ENCODE measurements at places on chromosomes 16 and 17. TPM values are rescaled to one million over a fixed set of nuclear protein-coding genes. Genes with fewer than 3 reads are reported as not detected.

DNA sequence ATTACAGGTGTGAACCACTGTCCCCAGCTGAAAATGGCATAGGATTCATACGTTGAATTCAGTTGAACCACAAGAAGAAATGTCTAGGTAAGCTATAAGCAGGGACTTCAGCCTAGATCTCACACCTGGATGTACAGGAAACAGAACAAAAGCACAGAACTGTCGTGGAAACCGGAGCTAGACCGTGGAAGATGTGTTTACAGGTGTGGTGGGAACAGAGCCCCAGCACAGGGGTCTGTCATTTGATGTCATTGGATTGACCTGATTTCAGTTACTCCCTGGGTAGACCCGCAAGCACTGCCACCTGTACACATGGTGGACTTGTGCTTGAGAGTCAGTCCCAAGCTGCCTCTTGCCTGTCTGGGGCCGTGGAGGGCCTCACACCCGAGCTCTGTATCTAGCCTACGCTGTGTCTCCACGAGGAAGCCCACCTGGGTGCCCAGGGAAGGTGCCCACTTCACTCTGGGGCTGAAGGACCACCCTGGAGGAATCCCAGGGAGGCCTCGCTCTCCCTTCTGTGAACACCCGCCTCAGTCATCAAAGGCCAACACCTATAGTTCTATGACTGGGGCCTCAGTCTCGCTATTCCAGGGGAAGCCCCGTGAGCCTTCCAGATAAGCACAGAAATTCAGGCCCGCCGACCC, 32.2 kb upstream of the MLKL start:
- H3K27me3 ChIP-seq, result peaks cover 1% of the 10 kb centered on the region
- peaks cover 6% of the 10 kb centered on the region for H3K4me1 ChIP-seq
- H3K4me3 ChIP-seq, result no peak overlapping the region
- H3K27ac ChIP-seq, result no peak overlapping the region

- H3K4me3 ChIP-seq, result no peak overlapping the region
- no peak for DNase-seq
- no peaks in the 10 kb centered on the region for H3K27me3 ChIP-seq
These were observed 715.9 kb upstream of the RBFOX1 start for GRCh38 chr16:6616746-6617145.

GRCh38 chr17:3966720-3967363, 2.6 kb upstream of the ATP2A3 start:
- no peaks in the 10 kb centered on the region for H3K36me3 ChIP-seq
- peak overlapping the region; percentile 51 for H3K27ac ChIP-seq
- H3K4me1 ChIP-seq, result peaks cover 27% of the 10 kb centered on the region
- no peak for DNase-seq

DNA sequence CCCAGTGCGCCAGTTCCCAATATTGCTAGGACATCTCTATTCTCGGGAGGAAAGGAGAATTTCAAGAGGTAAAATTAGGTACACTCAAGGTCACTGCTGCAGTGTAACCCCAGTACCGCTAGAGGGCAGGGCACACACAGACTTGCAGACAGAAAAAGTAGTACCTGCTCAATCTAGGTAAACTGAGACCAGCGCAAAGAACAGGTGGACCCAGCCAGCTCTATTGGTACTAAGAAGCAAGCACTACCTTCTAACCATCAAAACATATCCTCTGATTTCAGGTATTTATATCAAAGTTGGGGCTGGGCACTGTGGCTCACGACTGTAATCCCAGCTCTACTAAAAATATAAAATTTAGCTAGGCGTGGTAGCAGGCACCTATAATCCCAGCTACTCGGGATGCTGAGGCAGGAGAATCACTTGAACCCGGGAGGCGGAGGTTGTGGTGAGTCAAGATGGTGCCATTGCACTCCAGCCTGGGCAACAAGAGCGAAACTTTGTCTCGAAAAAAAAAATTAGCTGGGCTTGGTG, 3.6 kb upstream of the WDR81 start:
- H3K4me3 ChIP-seq, result no peak overlapping the region
- no peak overlapping the region for H3K27ac ChIP-seq
- no peaks in the 10 kb centered on the region for H3K36me3 ChIP-seq
- no peaks in the 10 kb centered on the region for H3K27me3 ChIP-seq
- H3K4me1 ChIP-seq, result peaks cover 26% of the 10 kb centered on the region
- peak; percentile 81 for DNase-seq

- no peak for DNase-seq
- H3K4me3 ChIP-seq, result no peak overlapping the region
- H3K27me3 ChIP-seq, result peaks cover 16% of the 10 kb centered on the region
- H3K4me1 ChIP-seq, result no peaks in the 10 kb centered on the region
- H3K36me3 ChIP-seq, result no peaks in the 10 kb centered on the region
- no peak overlapping the region for H3K27ac ChIP-seq
These were observed 153.2 kb downstream of the IRF8 start for GRCh38 chr16:86052115-86052670.

GRCh38 chr16:86494039-86494564, 16.2 kb upstream of the FOXF1 start:
- no peaks in the 10 kb centered on the region for H3K36me3 ChIP-seq
- H3K27ac ChIP-seq, result no peak overlapping the region
- peaks cover 63% of the 10 kb centered on the region for H3K27me3 ChIP-seq
- H3K4me1 ChIP-seq, result no peaks in the 10 kb centered on the region
- no peak for DNase-seq

- H3K27me3 ChIP-seq, result peaks cover 40% of the 10 kb centered on the region
- no peak overlapping the region for H3K4me3 ChIP-seq
- H3K4me1 ChIP-seq, result no peaks in the 10 kb centered on the region
- DNase-seq, result peak; percentile 68
These were observed 102.5 kb downstream of the MRM1 start for GRCh38 chr17:36703860-36704266.

DNA sequence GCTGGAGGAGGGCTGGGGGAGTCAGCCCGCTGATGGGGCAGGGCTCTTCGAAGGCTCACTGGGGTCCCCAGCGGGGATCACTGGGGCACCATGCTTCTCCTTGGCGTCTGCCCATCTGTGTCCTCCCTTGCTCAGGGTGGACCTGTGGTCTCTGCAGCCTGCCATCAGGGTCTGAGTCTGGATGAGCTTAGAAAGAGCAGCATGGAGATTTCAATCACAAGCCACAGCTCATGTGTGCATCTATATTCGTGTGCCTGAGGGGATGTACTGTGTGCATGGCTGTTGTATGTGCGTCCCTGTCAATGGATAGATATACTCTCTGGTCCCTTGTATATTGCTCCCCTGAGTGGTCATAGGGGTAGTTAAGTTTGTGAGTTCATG, 126.6 kb upstream of the SDK2 start:
- DNase-seq, result no peak
- H3K27ac ChIP-seq, result no peak overlapping the region
- no peaks in the 10 kb centered on the region for H3K27me3 ChIP-seq
- H3K36me3 ChIP-seq, result no peaks in the 10 kb centered on the region
- no peaks in the 10 kb centered on the region for H3K4me1 ChIP-seq

DNA sequence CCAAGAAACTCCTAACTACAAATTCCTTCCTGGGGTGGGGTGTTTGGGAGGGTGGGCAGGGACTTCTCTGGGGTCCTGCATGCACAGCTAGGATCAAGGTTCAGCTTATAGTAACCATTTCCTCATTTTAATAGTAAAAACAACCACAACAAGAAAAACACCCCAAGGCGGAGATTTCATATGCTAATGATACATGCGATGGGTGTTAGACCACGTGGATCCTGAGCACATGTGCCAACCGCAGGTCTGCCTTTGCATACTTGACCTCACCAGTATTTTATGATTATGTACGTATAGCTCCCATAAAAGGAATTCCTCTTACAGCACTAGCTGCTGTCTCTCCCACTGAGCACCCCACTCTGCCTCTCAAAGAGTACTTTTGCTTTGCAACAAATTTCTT, 1.9 kb downstream of the KRTAP4-11 start:
- H3K4me1 ChIP-seq, result peaks cover 12% of the 10 kb centered on the region
- no peak overlapping the region for H3K27ac ChIP-seq
- no peak for DNase-seq
- no peak overlapping the region for H3K4me3 ChIP-seq
- H3K27me3 ChIP-seq, result peaks cover 4% of the 10 kb centered on the region

GRCh38 chr17:69286257-69286656, 40.7 kb downstream of the ABCA5 start:
- no peak overlapping the region for H3K4me3 ChIP-seq
- H3K4me1 ChIP-seq, result no peaks in the 10 kb centered on the region
- H3K27me3 ChIP-seq, result no peaks in the 10 kb centered on the region
- H3K36me3 ChIP-seq, result peaks cover 38% of the 10 kb centered on the region

- peak overlapping the region; percentile 13 for H3K27ac ChIP-seq
- peak; percentile 49 for DNase-seq
- no peaks in the 10 kb centered on the region for H3K36me3 ChIP-seq
- H3K4me1 ChIP-seq, result peaks cover 6% of the 10 kb centered on the region
- H3K27me3 ChIP-seq, result peaks cover 1% of the 10 kb centered on the region
- H3K4me3 ChIP-seq, result no peak overlapping the region
These were observed 39.9 kb downstream of the CDH1 start for GRCh38 chr16:68776821-68777485.

- H3K36me3 ChIP-seq, result peaks cover 37% of the 10 kb centered on the region
- no peaks in the 10 kb centered on the region for H3K4me1 ChIP-seq
These were observed 61.2 kb downstream of the USP31 start for GRCh38 chr16:23088018-23088417.

DNA sequence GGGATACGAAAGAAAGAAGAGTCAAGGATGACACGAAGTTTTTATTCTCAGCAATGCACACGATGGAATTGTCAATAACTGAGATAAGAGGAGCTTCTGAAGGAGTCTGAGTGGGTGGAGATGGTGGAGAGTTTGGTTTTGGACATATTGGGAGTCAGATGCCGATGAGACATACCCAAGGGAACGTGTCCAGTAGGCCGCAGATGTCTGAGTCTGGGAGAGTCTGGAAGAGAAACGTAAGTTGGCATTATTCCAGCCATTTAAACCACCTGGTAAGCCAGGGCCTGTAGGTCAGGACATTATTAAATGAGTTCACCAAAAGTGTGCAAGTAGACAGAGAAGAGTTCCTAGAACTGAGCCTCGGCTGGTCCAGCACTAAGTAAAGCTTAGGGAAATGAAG, 478.3 kb upstream of the CDH5 start:
- no peaks in the 10 kb centered on the region for H3K27me3 ChIP-seq
- no peak for DNase-seq
- H3K4me3 ChIP-seq, result no peak overlapping the region

GRCh38 chr16:27232061-27232900, 29.0 kb downstream of the KDM8 start:
- H3K36me3 ChIP-seq, result peaks cover 39% of the 10 kb centered on the region
- peak; percentile 70 for DNase-seq
- peaks cover 71% of the 10 kb centered on the region for H3K4me1 ChIP-seq
- H3K27me3 ChIP-seq, result no peaks in the 10 kb centered on the region

- no peaks in the 10 kb centered on the region for H3K4me1 ChIP-seq
- no peak overlapping the region for H3K27ac ChIP-seq
- H3K36me3 ChIP-seq, result no peaks in the 10 kb centered on the region
- H3K4me3 ChIP-seq, result no peak overlapping the region
These were observed 26.4 kb upstream of the NXPH3 start for GRCh38 chr17:49549311-49549605.

GRCh38 chr16:61042737-61043136, 993.5 kb downstream of the CDH8 start:
- no peaks in the 10 kb centered on the region for H3K36me3 ChIP-seq
- no peak overlapping the region for H3K27ac ChIP-seq
- H3K4me1 ChIP-seq, result no peaks in the 10 kb centered on the region
- DNase-seq, result no peak

DNA sequence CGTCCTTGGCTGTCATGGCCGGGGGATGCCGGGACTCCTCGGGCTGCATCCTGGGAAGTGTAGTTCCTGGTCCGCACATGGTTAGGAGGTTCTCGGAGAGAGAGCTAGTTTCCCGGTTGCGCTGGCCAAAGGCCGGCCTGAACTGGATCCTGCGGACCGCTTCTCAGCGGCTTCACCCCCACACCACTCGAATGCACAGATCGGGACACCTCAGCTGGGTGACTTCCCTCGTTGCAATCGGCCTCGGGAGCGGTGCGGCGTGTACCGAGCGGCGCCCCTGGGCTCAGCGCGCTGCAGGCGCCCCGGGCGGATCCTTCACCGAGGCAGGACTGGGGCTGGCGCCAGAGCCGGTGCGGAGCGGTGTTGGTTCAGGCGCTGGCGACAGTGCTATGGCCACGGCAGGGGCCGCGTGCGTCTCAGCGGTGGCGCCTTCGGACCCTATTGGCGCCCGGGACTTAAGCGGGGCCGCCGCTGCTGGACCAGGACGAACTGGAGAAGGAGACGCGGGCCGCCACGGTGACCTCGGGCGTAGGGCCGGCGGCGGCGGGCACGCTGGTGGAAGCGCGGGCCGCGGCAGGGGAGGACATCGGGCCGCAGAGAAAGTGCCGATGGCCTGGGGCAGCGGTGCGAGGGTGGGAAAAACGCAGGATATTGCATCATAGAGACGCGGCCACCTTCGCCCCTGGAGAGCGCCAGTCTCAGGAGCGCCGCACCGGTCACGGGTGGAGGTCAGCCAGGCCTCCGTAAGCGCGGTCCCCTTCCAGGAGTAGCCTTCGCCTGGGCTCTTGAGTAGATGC, 11.4 kb downstream of the ZNF629 start:
- H3K27me3 ChIP-seq, result no peaks in the 10 kb centered on the region
- peak overlapping the region; percentile 91 for H3K4me3 ChIP-seq
- DNase-seq, result peak; percentile 75
- peak overlapping the region; percentile 88 for H3K27ac ChIP-seq

MT2A gene
- 105 TPM for total RNA-seq

CYB5D1 gene
- total RNA-seq, result 6.0 TPM

DNAAF1 gene
- not detected for total RNA-seq

GRAPL gene
- 3.5 TPM for total RNA-seq

HOXB2 gene
- 16.8 TPM for total RNA-seq

ADAT1 gene
- 39.9 TPM for total RNA-seq

KRT36 gene
- total RNA-seq, result not detected

CD300C gene
- not detected for total RNA-seq
